Ovary (tissue), 10 donors: ENCODE measurements at places on chromosomes 3 and 15.

GRCh38 chr3:197197334-197197733, 101.1 kb downstream of the DLG1 start:
- H3K27ac ChIP-seq, result no peak overlapping the region
- no peak overlapping the region for H3K4me3 ChIP-seq
- H3K27me3 ChIP-seq, result no peaks in the 10 kb centered on the region
- H3K4me1 ChIP-seq, result peaks cover 1% of the 10 kb centered on the region
- DNase-seq, result no peak

DNA sequence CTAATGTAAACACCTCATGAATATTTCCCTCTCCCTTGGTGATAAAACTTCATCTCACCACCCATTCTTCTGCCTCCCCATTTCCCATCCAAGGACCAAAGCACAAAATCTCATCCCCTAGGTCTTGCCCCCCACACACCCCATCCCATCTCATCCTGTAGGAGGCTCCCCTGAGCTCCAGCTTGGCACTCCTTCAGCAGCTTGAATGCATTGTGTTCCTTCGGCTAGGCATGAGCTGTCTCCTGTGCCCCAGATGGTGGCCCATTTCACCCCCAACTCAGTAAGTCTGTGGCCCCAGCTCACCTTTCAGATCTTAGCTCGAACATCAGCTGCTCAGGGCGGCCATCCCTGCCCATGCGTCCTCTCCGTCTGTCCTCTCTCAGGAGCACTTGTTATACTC, 203.6 kb upstream of the NR2F2 start:
- no peak overlapping the region for H3K4me3 ChIP-seq
- no peaks in the 10 kb centered on the region for H3K36me3 ChIP-seq
- no peak overlapping the region for H3K27ac ChIP-seq
- no peaks in the 10 kb centered on the region for H3K27me3 ChIP-seq

GRCh38 chr3:15387171-15387581, 40.2 kb downstream of the METTL6 start:
- no peaks in the 10 kb centered on the region for H3K36me3 ChIP-seq
- H3K4me3 ChIP-seq, result no peak overlapping the region
- no peak for DNase-seq
- no peak overlapping the region for H3K27ac ChIP-seq
- no peaks in the 10 kb centered on the region for H3K27me3 ChIP-seq
- H3K4me1 ChIP-seq, result peaks cover 2% of the 10 kb centered on the region

GRCh38 chr3:143363276-143363675, 243.7 kb downstream of the CHST2 start:
- H3K4me3 ChIP-seq, result no peak overlapping the region
- H3K36me3 ChIP-seq, result no peaks in the 10 kb centered on the region
- H3K27ac ChIP-seq, result no peak overlapping the region
- DNase-seq, result no peak
- no peaks in the 10 kb centered on the region for H3K27me3 ChIP-seq
- H3K4me1 ChIP-seq, result no peaks in the 10 kb centered on the region

GRCh38 chr15:67839499-67839928, 331 bp downstream of the RNU6-1 start:
- peak overlapping the region; percentile 80 for H3K4me3 ChIP-seq
- H3K27ac ChIP-seq, result no peak overlapping the region
- H3K4me1 ChIP-seq, result peaks cover 23% of the 10 kb centered on the region
- H3K36me3 ChIP-seq, result no peaks in the 10 kb centered on the region
- no peaks in the 10 kb centered on the region for H3K27me3 ChIP-seq

DNA sequence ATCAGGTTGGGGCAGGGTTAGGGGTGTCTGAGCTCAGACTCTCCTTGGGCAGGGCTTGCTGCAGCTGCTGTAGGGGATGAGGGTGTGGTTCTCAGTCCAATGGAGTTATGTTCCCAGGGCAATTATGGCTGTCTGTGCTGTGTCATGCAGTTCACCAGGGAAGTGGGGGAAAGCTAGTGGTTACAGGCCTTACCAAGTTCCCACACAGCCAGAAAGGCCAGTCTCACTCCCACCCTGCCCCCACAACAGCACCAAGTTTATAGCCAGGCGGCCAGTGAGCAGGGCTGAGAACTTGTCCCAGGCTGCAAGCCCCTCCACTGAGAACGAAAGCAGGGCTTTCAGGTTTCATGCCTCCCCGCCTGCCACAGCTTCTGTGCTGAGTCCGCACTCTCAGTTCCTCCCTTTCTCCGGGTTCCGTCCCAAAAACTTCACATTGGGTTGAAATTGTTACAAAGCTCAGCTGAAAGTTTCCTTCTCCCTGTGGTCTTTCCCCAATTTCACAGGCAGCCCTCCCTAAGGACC, 19.6 kb upstream of the CPOX start:
- no peaks in the 10 kb centered on the region for H3K27me3 ChIP-seq
- no peak overlapping the region for H3K27ac ChIP-seq
- H3K36me3 ChIP-seq, result no peaks in the 10 kb centered on the region
- DNase-seq, result no peak

- H3K27ac ChIP-seq, result no peak overlapping the region
- no peak overlapping the region for H3K4me3 ChIP-seq
- H3K27me3 ChIP-seq, result no peaks in the 10 kb centered on the region
- no peaks in the 10 kb centered on the region for H3K36me3 ChIP-seq
- H3K4me1 ChIP-seq, result no peaks in the 10 kb centered on the region
- no peak for DNase-seq
Observed at GRCh38 chr3:188750617-188751016, 421.2 kb upstream of the TPRG1 start.

GRCh38 chr15:56831467-56832005, 86.9 kb upstream of the TCF12 start:
- no peaks in the 10 kb centered on the region for H3K36me3 ChIP-seq
- peaks cover 5% of the 10 kb centered on the region for H3K4me1 ChIP-seq
- H3K4me3 ChIP-seq, result no peak overlapping the region
- H3K27me3 ChIP-seq, result no peaks in the 10 kb centered on the region

GRCh38 chr3:19901337-19901736, 32.7 kb downstream of the EFHB start:
- H3K4me1 ChIP-seq, result no peaks in the 10 kb centered on the region
- DNase-seq, result no peak
- no peaks in the 10 kb centered on the region for H3K27me3 ChIP-seq

GRCh38 chr15:88814393-88814792, 11.2 kb downstream of the ACAN start:
- no peak overlapping the region for H3K4me3 ChIP-seq
- H3K27ac ChIP-seq, result no peak overlapping the region
- H3K4me1 ChIP-seq, result no peaks in the 10 kb centered on the region
- no peak for DNase-seq

- H3K4me3 ChIP-seq, result no peak overlapping the region
- H3K36me3 ChIP-seq, result no peaks in the 10 kb centered on the region
- no peak overlapping the region for H3K27ac ChIP-seq
- H3K27me3 ChIP-seq, result no peaks in the 10 kb centered on the region
- no peak for DNase-seq
Observed at GRCh38 chr3:153026026-153026425, 136.0 kb upstream of the RAP2B start.

DNA sequence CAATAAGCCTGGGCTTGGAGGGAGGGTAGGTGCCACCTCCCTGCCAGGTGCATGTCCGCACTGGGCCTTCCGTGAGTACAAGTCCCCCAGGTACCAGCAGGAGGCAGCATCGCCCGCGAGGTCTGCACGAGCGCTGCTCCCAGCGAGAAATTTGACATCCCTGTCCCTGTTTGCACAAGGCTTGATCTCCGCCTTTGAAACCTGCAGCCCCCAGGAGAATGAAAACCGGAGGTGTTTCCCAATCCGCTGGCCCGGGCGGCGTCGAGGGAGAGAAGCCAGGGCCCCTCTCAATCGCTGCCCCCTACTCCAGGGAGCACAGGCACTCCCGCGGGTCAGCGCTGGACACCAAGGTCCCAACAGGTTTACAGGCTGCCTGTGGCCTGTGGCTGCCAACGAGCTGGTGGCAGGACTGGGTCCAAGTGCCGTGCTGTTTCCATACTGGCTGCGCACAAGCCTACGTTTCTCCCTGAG, 961 bp downstream of the HAPLN3 start:
- no peaks in the 10 kb centered on the region for H3K36me3 ChIP-seq
- H3K27me3 ChIP-seq, result no peaks in the 10 kb centered on the region
- peaks cover 9% of the 10 kb centered on the region for H3K4me1 ChIP-seq
- peak; percentile 39 for DNase-seq
- no peak overlapping the region for H3K27ac ChIP-seq

DNA sequence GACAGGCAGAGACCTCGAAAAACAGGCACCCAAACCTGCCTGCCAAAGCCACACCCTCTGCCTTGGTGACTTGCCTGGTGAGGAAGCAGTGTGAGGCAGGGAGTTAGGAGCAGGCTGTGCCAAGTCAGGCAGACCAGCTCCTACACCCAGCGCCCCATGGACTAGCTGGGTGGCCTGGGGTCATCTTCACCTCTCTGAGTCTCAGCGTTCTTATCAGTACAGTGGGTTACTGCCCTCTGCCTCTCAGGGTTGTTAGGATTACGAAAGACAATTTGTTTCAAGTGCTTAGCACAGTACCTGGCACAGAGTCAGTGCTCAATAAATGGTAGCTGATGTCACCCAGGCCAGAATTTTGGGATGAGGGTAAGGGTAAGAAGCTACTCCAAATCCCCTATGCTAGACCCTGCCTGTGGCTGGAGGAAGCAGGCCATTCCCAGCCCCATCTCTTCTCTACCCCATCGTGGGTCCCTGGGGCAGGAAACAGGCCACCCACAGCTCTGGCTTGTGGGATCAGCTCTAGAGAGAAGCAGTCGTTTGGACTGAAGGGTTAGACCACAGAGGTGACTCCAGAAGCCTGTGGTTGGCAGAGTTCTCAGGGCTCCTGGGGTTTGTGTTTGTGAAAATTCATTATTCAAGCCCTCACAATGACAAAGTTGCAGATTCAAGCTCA, 10.1 kb downstream of the SLC51B start:
- no peaks in the 10 kb centered on the region for H3K36me3 ChIP-seq
- no peaks in the 10 kb centered on the region for H3K4me1 ChIP-seq
- no peak for DNase-seq
- H3K27me3 ChIP-seq, result no peaks in the 10 kb centered on the region
- no peak overlapping the region for H3K27ac ChIP-seq
- H3K4me3 ChIP-seq, result no peak overlapping the region

DNA sequence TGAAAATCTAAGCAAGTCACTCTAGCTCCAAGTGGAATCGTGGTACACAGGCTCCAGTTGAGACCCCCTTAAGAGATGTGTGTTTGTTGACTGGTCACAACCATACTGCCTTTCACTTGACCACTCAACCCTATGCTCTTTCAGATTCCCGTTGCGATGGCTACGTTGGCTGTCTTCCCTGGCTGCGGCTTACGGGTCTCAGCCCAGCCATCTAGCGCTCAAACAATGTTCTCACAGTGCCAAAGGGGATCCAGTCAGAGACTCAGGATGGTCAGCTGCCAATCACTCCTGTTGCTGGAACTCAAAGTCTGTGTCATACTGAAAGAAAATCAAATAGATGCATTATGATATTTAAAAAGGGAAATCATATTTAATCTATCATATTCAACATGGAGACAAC, 237.6 kb downstream of the ITPR1 start:
- H3K4me3 ChIP-seq, result no peak overlapping the region
- no peaks in the 10 kb centered on the region for H3K27me3 ChIP-seq
- H3K36me3 ChIP-seq, result no peaks in the 10 kb centered on the region
- no peak for DNase-seq
- no peaks in the 10 kb centered on the region for H3K4me1 ChIP-seq

- H3K36me3 ChIP-seq, result no peaks in the 10 kb centered on the region
- DNase-seq, result no peak
- no peak overlapping the region for H3K4me3 ChIP-seq
- H3K27me3 ChIP-seq, result no peaks in the 10 kb centered on the region
- H3K4me1 ChIP-seq, result peaks cover 1% of the 10 kb centered on the region
- no peak overlapping the region for H3K27ac ChIP-seq
Observed at GRCh38 chr3:117565777-117566176, 856.2 kb downstream of the TUSC7 start.

DNA sequence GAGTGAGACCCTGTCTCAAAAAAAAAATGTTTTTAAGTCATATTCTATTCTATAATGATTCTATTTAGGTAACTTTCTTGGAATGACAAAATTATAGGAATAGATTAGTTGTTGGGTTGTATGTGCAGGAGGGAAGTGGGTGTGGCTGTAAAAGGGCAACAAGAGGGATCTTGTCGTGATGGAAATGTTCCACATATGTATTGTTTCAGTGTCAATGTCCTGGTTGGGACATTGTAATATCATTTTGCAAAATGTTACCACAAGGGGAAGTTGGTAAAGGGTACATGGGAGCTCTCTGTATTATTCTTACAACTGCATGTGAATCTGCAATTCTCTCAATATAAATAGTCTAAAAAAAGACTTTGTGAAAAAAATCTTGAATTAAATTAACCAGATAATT, 14.3 kb upstream of the ABHD5 start:
- no peaks in the 10 kb centered on the region for H3K4me1 ChIP-seq
- H3K27me3 ChIP-seq, result no peaks in the 10 kb centered on the region
- no peak overlapping the region for H3K4me3 ChIP-seq

DNA sequence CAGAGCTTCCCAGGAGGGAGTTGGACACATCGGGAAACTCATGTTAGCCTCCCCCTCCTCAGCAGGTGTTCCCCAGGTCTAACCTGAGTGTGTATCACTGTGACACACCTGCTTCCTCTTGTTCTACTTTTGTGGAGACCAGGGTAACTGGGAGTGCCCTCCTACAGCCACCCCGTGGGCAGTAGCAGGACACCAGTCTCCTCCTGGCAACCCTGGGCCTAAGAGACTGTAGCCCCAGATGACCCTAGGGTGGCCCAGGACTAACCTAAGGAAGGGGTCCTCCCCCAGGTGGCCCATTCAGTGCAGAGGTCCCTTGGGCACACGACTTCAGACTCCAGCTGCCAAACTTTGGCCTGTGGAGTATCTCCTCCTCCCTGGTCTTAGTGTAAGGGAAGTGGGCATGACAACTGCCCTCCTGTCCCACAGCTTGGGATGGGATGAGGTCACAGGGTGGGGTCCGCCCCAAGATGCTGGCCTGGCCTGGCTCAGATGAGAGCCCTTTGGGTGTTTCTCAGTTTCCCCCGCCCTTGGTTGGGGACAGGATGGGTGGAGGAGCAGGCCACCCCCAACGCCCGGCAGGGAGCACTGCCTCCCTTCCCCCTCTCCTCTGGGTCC, 4.8 kb downstream of the CSK start:
- H3K27ac ChIP-seq, result no peak overlapping the region
- no peaks in the 10 kb centered on the region for H3K27me3 ChIP-seq
- no peaks in the 10 kb centered on the region for H3K36me3 ChIP-seq
- no peak for DNase-seq
- H3K4me3 ChIP-seq, result no peak overlapping the region

- no peaks in the 10 kb centered on the region for H3K36me3 ChIP-seq
- H3K27me3 ChIP-seq, result no peaks in the 10 kb centered on the region
- DNase-seq, result no peak
- no peak overlapping the region for H3K27ac ChIP-seq
- no peaks in the 10 kb centered on the region for H3K4me1 ChIP-seq
- H3K4me3 ChIP-seq, result no peak overlapping the region
Observed at GRCh38 chr3:110779581-110779980, 292.0 kb upstream of the NECTIN3 start.

DNA sequence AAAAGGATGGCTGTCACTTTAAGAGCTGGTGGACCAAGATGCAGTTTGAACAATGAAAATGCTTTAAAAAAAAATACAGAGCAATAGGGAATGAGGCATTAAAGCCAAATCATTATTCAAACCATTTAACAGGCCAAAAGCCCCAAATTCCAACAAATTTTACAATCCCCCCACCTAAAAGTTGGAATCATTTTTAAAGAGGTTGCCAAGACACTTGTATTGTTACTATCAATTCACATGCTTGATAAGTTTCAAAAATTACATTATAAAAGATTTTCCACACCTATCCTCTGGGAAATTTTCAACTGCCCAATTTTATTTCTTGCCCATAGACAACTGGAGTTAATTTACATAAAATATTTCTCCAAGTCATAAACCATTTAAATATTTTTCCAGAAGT, 192.3 kb upstream of the ARHGEF26 start:
- DNase-seq, result no peak
- no peak overlapping the region for H3K27ac ChIP-seq
- H3K36me3 ChIP-seq, result no peaks in the 10 kb centered on the region
- H3K4me3 ChIP-seq, result no peak overlapping the region
- H3K4me1 ChIP-seq, result no peaks in the 10 kb centered on the region
